ENCODE measurements at places on chromosomes 13 and 19.

- no peak for DNase-seq
Observed at GRCh38 chr13:88000239-88000638, 329.1 kb downstream of the SLITRK5 start.

- peak; percentile 7 for DNase-seq
Observed at GRCh38 chr13:102386461-102386860, 15.4 kb downstream of the FGF14 start.

DNA sequence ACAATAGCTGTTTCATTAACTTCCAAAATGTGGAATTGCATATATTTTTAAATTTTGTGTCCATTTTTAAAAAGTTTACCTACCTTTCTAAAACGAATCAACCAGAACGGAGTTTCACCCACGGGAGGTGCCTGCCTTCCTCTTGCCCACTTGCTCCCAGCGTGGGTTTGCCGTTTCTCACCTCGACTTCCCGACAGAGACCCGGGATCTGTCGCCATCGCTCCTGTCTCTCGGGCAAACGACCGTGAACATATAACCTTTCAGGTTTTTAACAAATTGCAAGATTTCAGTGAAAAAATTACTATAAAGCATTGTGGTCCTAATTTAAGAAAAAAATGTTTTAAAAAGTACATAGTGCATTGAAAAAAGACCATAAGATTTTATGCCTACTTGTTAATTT is 4.2 kb downstream of the TMEM255B start:
- no peak for DNase-seq

DNA sequence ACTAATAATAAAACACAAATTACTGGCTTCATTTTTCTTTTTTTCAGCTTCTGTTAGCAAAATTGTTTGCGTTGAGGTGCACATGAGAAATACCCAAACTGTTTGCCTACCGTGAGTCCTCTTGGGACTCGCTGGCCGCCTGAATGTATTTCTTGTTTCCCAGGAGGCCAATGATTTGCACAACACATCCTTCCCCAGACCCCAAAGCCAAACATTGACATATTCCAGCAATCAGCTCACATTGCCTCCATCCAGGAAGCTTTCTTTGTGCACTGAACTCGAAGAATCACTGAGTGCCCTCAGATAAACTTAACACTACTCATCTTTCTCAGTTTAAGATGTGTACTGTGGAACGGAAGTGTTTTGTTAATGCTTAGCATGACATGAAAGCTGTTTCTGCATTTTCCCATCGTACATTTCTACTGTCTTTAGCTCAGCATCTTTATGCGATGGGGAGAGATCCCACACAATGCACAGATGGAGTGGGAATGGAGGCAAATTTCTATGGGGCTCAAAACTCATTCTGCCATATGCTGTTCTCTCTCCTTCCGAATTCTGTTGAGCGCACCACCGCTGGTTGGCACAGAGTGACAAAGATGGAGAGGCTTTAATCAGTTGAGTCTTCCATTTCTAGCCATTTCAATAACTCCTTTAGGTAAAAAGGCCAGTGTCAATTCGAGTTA is 399.5 kb downstream of the RFC3 start:
- DNase-seq: no peak

DNA sequence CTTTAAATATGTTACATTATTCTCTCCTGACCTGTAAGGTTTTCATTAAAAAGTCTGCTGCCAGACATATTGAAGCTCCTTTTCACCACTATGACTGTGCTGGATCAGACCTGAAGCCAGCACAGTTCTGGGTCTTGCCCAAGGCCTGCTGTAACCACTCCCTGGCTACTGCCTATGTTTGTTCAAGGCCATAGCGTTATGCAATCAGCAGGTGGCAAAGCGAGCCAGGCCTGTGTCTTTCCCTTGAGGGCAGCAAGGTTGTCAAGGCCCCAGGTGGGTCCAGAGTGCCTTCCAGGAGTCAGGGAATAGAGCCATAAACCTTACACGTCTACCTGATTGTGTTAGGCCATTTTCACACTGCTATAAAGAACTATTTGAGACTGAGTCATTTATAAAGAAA is 496.8 kb upstream of the PCDH9 start:
- no peak for DNase-seq

- DNase-seq: peak; percentile 25
Observed at GRCh38 chr13:30796631-30797601, 61.6 kb downstream of the ALOX5AP start.

DNA sequence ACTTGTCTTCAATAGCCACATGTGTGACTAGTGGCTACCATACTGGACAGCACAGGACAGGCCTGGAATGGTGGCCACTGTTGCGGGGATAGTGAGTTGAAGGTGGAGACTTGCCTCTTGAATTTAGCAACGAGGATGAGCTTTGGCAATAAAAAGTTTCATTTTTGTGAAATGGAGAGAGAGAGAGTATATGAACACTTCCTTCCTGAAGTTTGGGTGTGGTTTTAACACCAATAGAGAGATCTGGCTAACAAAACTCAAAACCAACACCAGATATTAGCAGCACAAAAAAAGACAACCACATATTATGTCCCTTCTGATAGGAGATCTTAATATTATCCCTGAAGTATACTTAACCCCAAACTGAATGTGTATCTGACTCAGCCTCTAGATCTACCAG is 6.3 kb upstream of the LRFN3 start:
- no peak for DNase-seq

DNA sequence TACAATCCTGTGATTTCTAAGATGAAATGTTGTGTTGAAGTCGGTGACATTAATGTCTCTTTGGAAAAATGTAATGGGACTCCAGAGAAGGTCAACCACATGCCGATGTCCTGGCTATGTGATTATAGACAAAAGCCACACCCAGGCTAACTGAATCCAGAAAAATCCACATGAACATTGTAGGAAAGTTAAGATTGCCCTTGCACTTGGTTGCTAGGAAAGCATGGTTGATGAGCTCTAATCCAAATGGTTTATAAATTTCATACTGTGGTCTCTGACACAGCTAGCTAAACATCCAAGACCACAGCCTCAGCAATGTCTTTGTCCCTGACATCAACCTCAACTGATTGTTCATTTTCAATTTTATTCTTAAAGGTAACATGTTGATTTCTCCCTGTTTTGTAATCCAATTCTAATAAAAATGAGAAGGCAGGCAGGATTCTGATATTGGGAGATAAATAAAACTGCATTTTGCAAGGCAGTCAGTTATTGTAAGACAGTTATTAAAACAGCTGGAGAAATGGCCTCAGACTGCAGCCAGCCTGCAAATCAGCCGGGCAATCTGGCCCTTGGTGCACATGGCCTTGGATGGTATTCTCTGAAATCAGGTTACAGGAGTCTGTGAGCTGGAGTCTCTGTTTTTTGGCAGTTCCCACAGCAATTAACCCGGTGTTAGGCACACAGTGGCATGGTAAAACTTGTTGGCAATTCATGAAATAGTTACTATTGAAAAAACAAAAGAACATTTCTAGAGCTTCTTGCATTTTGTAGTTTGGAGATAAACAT is 93.9 kb downstream of the STARD13 start:
- no peak for DNase-seq

DNA sequence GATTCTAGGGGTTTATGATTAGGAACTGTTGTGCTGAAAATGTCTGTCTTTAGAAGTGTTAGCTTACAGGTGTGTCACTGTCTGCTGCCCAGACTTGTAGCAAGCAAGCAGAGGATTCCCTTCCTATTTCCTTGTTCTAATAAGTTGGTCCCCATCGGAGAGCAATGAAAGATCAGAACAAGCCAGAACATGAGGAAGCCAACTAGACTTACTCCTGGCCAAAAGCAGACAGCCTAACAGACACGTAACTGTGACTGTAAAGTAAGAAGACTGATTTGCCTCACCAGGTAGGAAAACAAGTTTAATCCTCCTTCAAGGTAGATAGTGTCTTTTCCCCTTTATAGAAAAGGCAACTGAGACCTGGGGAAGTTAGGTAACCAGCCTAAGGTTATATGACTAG is 12.5 kb downstream of the POLR1D start:
- no peak for DNase-seq

- DNase-seq: no peak
Observed at GRCh38 chr13:113850722-113851479, 13.0 kb downstream of the GAS6 start.

DNA sequence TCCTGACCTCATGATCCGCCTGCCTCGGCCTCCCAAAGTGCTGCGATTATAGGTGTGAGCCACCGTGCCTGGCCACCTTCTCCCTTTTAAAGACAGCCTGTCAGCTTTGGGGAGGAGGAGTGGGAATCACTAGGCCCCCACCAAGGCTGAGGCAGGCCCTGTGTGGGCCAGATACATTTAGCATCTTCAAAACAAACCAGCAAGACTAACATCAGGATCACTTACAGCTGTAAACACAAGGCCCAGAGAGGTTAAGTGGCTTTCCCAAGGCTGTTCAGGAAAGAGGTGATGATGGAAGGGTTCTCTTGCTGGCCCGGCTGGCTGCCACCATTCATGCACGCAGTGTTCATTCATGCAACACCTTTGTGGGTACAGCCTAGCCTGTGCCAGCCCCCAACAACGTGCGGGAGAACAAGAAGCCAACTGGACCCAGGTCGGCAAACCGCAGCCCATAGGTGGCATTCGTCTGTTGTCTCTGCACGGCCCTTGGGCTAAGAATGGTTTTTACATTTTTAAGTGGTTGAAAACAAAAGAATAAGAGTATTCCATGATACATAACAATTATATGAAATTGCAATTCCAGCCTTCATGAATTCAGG is 23.0 kb downstream of the IER2 start:
- no peak for DNase-seq

DNA sequence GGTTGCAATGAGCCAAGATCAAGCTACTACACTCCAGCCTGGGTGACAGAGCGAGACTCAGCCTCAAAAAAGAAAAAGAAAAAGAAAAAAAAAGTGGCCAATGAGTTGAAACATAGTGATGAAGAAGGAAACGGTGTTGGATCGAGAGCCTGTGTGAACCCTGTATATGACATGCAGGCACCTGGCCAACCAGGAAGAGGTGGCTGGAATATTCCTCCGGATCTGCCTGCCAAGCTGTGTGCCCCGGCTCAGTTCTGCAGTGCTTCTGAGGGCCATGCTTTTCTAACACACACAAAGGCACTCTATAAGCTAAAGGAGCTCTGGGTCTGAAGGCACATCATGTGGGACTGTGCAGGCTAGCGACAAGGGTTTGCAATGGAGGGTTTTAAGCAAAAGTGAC is 3.7 kb upstream of the ZNF444 start:
- DNase-seq: peak; percentile 8

DNA sequence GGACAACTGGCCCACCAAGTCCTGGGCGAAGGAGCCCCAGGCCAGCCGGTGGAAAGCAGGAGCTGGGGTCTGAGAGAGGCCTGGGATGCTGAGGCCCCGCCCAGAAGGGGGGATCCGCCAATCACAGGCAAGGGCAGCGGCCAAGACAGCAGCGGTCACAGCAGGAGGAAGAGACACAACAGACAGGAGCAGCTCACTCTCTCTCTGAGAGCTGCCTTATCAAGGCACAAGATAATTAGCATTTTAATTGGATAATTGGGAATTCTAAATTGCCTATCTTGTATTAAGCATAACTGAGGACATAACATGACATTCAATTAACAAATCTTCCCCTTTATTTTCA is 46.2 kb downstream of the CEBPG start:
- DNase-seq: no peak

- no peak for DNase-seq
Observed at GRCh38 chr19:12596927-12597548, 13.6 kb downstream of the ZNF490 start.

DNA sequence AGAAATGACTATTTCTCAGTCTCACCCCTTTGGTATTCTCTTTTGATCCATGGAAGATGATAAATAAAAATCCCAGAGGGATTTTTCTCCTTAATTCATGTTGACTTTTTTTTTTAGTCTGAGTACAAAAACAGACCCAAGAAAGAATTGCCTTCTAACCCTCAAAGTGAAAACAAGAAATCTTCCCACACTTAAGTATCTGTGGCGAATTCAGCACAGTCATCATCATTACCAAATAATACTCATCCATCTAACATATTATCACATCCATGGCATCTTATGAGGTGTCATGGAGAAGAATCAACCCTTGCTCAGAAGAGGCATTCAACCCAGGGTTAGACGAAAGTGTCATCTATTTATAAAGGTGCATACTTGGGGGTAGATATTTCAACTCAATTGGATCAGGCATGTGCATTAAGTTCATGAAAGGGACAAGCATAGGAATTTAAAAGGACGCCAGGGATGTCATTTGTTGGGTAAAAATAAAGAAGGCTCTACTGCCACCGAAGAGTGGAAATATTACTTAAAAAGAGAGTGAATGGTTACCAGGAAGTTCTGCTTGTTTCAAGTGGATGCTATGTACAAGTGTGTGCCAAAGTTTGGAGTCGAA is 101.9 kb downstream of the FLT1 start:
- DNase-seq: no peak

DNA sequence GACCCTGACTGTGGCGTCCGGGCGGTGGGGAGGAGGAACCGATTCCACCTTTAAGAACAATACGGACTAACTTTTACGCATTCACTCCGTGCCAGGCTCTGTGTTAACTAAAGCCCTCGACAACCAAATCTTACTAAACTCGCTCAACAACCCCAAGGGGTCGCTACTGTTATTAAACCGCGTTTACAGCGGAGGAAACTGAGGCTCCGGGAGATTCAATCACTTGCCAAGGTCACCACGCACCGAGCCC is 1.2 kb downstream of the SAMD1 start:
- DNase-seq: peak; percentile 48

DNA sequence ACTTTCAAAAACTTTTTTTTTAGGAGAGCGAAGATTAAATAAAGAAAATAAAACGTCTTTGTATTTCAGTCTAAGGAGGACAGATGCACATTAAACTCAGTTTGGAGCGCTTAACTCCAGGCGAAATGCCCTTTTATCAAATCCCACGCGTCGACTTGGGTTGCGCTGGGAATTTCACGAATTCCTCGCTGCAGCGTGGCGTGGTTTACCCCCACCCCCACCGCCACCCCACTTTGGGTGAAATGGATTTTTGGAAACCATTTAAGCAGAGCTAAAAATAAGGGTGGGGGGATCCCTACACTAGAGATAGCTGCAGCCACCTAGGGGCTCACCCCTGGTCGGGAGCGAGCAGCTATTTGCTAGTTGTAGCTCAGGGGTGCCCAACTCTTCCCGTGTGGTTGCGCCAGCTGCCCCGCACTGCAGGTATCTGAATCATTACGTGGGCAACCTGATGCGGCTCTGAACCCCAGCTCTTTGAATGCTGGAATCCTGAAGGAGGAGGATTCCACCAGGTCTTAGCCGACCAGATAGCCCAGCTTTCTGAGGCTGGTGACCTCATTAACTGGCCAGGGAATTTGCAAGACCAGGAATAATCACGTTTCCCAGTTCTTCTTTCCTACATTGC is 6.5 kb upstream of the TSHZ3 start:
- no peak for DNase-seq

DNA sequence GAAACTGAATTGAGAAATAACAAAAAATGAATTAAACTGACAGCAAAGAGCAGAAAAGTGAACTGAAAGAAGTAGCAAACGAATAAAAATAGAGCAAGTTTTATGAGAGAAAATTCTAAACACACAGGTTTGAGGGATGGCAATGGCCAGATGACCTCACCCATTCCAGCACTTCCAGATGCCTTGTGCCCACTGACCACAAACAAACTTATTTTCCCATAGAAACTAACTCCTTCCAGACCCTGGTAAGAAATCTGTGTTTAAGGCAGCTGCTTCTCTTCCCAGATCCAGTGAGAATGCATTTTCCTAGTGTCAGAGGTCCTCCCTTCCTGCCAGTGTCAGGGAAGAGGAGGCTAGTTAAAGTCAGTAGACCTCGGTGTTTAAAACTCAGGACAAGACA is 51.7 kb downstream of the RXFP2 start:
- no peak for DNase-seq

GRCh38 chr13:32063619-32064233 is 32.2 kb downstream of the FRY start:
- DNase-seq: no peak

- no peak for DNase-seq
Observed at GRCh38 chr19:7159105-7159933, 89.8 kb downstream of the ZNF557 start.

All from endothelial cell of umbilical vein (primary cell).